BJ (cell line): ENCODE measurements at places on chromosomes 2 and 18. TPM values are rescaled to one million over a fixed set of nuclear protein-coding genes. Genes with fewer than 3 reads are reported as not detected.

DNA sequence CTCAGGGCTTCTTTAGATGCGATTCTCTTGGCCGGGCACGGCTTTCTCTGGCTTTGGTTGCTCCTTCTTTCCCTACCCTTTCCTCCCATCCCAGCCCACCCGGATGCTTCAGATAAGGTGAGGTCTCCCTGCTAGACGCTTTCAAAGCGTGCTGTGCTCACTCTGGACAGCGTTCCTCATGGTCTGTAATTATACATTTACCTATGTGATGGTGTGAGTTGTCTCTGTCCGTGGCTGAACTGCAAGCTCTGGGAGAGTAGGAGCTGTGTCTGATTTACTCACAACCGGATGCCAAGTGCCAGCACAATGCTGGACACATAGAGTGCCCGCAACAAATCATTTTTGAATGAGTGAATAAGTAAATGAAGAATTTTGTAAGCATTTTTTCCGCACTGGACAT, 26.8 kb upstream of the PNPT1 start:
- DNase-seq = no peak

Gene SPAG16
- polyA plus RNA-seq = 11.0 and 17.1 TPM in 2 replicates

- no peak for DNase-seq
Measured at GRCh38 chr2:239816576-239817467, 208.3 kb downstream of the NDUFA10 start.

DNA sequence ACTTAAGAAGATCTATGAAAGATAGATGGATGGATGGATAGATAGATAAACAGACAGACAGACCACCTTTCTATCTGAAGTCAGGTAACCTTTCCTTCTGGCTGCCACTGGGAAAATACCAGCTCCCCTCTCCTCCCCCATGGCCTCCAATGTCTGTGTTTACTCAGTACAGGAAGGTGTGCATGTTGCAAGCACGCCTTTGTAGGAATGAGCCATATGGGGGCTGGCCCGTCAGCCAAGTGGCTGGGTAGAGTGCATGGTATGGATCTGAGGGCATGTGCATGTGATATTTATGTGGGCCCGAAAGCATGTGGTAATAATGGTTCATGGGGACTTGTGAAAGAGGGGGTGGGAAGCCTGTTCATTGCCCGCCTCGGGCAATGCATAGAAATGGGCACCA, 109.2 kb upstream of the FZD7 start:
- no peak for DNase-seq

Gene DPP10
- not detected in 2 replicates for polyA plus RNA-seq

Gene RIT2
- polyA plus RNA-seq = not detected in 2 replicates

- no peak for DNase-seq
Measured at GRCh38 chr2:231199219-231199618, 788 bp downstream of the ARMC9 start.

Gene IL36G
- polyA plus RNA-seq = not detected in 2 replicates

GRCh38 chr18:36895606-36896005, 66.7 kb downstream of the KIAA1328 start:
- no peak for DNase-seq

- no peak for DNase-seq
Measured at GRCh38 chr2:23940718-23941620, 706 bp downstream of the UBXN2A start.

Gene MROH2A
- polyA plus RNA-seq = not detected in 2 replicates

DNA sequence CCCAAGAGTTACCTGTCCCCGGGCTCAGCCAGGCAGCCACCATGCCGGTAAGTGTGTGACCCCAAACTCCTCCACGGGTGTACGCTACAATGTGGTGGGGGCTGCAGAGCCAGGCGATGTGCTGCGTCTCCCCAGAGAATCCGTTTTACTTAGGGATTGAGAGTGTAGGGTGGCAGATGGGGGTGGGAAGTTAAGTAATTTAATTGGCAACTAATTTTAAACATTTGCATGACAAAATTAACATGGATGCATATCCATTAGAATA, 26.6 kb upstream of the RPL31 start:
- DNase-seq = no peak

Gene SCG2
- polyA plus RNA-seq = 0.17 and 0.26 TPM in 2 replicates

- no peak for DNase-seq
Measured at GRCh38 chr18:51191128-51191717, 6.3 kb downstream of the MEX3C start.

- DNase-seq = no peak
Measured at GRCh38 chr2:173948842-173949241, 16.3 kb downstream of the SP3 start.

Gene LRATD1
- 0.11 and 0.21 TPM in 2 replicates for polyA plus RNA-seq

DNA sequence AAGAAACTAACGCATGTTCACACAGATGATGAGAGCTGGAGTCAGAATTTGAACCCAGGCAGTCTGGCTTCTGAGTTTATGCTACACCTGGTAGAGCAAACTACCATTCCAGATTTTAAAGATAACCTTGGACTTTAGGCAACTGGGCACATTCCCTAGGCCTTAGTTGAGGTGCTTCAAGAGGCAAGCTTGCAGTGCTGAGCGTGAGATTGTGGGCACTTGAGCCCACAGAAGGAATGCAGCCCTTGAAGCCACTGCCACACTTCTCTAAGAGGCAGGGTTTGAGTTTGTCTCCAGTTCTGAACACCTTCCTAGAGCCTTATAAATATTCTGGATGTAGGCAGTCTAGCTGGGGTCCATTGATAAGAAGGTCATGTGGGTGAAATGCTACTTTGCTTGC, 216.1 kb upstream of the SLC14A2 start:
- DNase-seq = no peak

DNA sequence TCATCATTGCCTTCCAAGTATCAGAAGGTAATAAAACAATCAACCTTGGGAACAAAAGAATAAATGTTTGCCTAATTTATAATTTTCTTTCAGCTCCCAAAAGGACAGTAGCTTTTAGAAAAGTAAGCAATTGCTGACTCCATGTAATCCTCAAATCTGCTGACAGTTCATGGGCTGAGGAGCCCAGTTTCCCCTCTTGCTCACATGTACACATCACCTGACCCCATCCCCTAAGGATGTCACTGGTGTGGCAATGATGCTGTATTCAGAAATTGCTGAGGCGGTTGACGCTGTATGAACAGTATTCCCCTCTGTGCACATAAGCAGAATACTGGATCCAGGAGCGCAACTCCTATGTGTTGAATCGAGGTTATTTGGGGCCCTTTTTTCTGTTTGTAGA, 56.1 kb upstream of the LYPD1 start:
- no peak for DNase-seq

DNA sequence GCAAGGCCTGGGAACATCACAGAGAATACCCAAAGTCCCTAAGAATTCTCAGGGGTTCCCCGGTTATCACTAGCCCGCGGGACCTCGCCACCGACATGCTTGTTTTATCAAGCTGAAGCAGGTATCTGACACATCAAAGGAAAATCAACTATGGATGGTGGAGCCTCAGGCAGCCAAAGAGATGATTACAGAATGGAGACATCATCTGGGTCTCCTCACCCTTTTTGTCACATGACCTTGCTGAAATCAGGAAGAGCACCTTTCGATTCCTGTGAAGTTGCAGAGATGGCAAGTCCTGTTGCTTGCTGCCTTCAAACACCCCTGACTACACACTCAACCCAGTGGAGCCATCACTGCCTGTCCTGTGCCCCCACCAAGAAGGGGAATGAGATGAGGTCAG, 19.2 kb upstream of the CAB39 start:
- DNase-seq = no peak

Gene TFCP2L1
- polyA plus RNA-seq = 0.01 and 0.05 TPM in 2 replicates

GRCh38 chr2:100067784-100068183, 74.6 kb downstream of the AFF3 start:
- DNase-seq = no peak

Gene DPY30
- polyA plus RNA-seq = 35.3 and 66.1 TPM in 2 replicates
